Cerebellar cortex (tissue), 1 donor: ENCODE measurements at places on chromosomes 7 and 10.

DNA sequence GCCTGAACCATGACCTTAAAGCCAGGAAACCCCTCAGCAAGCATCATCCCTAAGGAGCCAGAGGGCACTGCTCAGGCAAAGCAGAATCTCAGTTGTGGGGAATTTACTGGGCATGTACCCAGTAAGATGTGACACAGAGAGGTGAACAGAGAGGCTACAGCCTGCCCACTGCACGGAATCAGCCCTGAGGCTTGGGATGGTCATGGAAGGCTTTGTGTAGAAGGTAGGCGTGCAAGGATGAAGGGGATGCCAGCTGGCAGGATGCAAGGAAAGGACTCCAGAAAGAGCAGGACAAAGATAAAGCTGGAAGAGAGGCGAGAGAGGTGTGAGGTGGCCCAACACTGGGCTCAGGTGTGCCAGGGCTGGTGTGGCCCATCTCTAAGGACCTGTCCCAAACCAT is 2.4 kb upstream of the AIFM2 start:
- no peak for DNase-seq

- no peak for DNase-seq
These were observed 177.9 kb downstream of the CHN2 start for GRCh38 chr7:29372351-29373090.

GRCh38 chr7:50832744-50833143 is 50.0 kb upstream of the GRB10 start:
- DNase-seq, result no peak

- DNase-seq, result no peak
These were observed 601.3 kb upstream of the GHITM start for GRCh38 chr10:83538047-83538446.

DNA sequence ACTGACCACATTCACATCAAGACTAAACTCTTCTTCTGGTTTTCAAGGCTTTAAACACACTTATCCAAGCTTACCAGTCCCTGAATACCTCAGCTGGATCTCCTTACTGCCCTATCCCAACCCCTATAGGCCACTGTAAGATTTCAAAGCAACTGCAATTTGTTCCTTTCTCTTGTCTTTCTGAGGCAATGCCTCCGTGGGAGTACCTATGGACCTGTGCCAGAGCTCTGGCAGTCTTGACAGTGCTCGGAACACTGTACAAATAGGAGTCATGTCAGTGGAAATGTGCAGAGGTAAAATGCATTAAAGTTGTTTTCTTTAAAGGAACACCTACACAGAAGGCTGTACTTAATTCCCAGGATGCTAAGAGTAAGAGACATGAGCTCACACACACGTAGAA is 124.7 kb downstream of the CNOT4 start:
- no peak for DNase-seq

DNA sequence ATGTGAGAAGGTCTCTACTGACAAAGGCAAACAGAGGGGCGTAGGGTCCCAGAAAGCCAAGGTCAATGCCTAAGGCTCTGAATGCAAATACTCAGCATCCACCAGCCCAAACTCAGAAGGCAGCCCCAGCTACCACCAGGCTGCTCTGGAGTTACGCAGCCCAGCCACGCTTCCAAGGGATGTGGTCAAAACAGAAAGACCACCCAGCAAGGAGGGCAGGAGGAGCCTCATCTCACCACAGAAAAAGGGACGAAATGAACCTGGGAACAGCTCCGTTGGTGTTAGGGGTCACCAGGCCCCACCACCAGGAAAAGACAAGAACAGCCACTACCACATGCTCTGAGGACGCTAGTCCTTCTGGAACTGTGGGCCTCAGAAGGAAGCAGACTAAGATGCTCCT is 65.1 kb downstream of the CTBP2 start:
- DNase-seq, result no peak

DNA sequence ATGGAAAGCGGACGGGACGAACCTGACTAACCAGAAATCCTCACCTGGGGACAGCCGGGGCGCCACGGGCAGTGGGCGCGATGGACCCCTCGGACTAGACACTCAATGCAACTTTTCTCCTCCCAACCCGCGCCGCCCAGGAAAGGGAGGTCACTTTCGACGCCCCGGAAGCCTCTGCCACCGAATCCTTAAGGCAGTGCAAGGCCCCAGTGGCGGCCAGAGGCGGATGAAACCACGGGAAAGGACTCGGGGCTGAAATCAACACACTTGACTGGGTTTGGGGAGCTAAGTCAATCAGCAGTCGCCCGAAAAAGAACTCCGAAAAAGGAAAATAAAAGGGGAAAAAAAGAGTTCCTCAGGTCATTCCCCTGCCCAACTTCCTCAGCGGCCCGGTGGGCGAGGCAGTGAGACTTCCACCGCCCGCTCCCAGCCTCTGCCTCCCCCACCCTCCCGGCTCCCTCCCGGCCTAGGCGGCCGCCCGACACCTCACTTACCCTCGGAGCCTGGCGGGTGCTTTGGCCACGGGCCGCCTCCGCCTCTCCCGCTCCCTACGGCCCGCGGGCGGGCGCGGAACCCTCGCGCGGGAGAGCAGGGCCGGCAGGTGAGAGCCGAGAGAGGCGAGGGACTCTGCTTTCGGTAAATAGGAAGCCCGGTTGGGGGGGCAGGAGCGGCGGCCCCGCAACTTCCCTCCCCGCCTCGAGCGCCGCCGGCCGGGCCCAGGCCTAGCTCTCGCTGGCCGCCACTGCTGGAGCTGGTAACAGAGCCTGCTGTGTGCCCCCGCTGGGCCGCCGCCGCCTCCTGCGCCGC is 518 bp downstream of the WAPL start:
- DNase-seq, result peak; percentile 26

DNA sequence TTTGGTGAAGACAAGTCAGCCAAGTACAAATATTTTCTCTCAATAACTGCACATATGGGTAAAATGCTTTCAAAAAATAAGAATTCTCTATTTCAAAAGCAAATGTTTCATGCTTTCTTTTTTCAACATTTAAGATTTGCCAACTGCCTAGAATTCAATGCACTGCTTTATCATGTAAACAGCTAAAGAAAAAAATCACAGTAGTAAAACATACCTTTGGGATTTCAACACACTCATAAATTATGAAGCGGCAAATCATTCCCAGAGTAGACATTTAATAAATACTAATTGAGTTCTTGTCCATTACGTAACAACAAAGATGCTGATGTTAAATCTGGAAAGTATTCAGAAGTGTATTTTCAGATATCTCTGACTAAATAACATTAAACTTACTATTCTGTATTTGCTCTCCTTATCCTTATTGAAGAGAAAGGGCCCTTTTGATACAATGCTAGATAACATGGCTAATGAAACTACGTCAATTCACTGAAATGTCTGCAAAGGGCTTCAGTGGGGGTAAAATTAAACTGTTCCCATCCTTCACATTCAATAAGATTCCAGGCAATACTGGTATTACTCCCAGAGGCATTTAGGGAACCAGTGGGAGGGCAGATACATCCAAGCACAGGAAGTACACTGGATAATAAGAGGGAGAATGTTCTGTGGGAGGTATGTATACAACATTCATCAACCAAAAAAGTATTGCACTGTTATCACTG is 13.9 kb downstream of the NAPEPLD start:
- no peak for DNase-seq

DNA sequence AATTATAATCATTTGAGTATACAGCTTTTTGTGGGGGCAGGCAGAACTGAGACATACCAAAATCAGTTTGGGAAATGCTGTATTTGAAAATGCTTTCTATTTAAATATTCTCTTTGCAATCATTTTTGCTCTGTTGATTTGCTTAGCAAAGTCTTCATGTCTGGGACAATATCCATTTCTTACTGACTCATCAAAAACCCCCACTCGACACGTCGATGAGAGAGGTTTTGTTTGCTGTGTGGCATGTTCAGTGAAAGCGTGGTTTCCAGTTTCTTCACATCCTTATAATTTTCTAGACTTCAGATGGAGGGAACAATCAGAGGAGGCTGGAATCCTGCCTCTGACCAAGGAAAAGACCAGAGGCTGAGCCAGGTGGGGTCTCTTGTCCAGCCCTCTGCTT is 28.9 kb downstream of the HTRA1 start:
- no peak for DNase-seq

- DNase-seq, result no peak
These were observed 40.3 kb upstream of the EGFR start for GRCh38 chr7:54978364-54979116.

GRCh38 chr10:125021686-125022344 is 79.9 kb downstream of the ZRANB1 start:
- DNase-seq, result peak; percentile 60

DNA sequence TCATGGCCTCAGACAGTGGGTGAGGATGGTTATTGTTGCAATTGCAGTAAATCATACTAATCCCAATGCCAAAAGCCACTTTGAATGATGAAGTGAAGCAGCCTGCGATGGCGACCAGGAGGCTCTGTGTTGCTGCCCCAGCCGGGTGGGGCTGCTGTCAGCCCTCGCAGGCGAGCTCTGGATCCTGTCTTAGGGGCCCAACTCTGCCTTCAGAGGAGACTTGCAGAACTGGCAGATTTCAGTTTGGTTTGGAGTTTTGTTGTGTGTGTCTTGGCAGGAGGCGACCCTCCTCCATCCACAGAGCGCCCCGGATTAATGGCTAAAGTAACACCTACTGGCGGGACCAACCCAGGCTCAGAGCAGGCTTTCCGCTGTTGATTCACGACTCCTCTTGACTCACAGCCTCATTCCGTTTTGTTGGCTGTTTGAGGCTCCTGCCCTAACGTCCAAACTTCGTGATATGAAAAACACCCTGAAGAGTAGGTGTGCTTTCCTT is 67.9 kb upstream of the BMPER start:
- DNase-seq, result no peak

DNA sequence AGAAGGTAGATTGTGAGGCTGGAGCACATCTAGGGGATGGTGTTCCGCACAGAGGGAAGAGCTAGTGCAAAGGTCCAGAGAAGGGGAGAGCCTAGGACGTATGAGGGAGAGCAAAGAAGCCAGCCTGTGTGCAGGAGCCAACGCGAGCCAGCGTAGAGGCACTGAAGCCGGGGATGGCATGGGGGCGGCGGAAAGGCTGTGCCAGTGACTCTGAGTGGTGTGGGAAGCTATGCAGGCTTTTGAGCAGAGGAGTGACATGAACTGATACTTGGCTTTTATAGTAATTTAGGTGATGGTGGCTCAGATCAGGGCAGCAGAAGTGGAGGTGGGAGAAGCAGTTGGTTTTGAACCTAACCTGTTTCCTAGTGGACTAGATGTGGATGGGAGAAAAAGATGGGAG is 65.8 kb downstream of the ATXN7L1 start:
- no peak for DNase-seq
